ENCODE measurements at places on chromosomes 13 and 19. TPM values are rescaled to one million over a fixed set of nuclear protein-coding genes. Genes with fewer than 3 reads are reported as not detected.

The ZNF708 gene
- total RNA-seq = 4.2 TPM

The IFT88 gene
- total RNA-seq = 22.6 TPM

The OR7D2 gene
- total RNA-seq = not detected

The VSTM2B gene
- not detected for total RNA-seq

The CEACAM1 gene
- 2.2 TPM for total RNA-seq

The ICAM5 gene
- 0.53 TPM for total RNA-seq

The ATP8B3 gene
- 12.4 TPM for total RNA-seq

The LONP1 gene
- 153 TPM for total RNA-seq

The GPR18 gene
- not detected for total RNA-seq

The NFILZ gene
- total RNA-seq = not detected

The LRRC63 gene
- total RNA-seq = 0.29 TPM

The UPK1A gene
- total RNA-seq = 0.17 TPM

The C1QTNF9 gene
- total RNA-seq = not detected

The PRX gene
- total RNA-seq = 2.0 TPM

The ZNF284 gene
- 2.6 TPM for total RNA-seq

The WTIP gene
- total RNA-seq = 39.5 TPM

The COMP gene
- not detected for total RNA-seq

The NCCRP1 gene
- total RNA-seq = not detected

The MCF2L gene
- 12.4 TPM for total RNA-seq

The SMIM17 gene
- 2.0 TPM for total RNA-seq

The CIC gene
- 48.5 TPM for total RNA-seq

The VSIG10L gene
- 0.79 TPM for total RNA-seq

The SIGLEC11 gene
- total RNA-seq = not detected

The SBK2 gene
- total RNA-seq = not detected

The HRC gene
- not detected for total RNA-seq

The ZIC2 gene
- 5.5 TPM for total RNA-seq

The SLC5A5 gene
- total RNA-seq = not detected

The CD177 gene
- 0.78 TPM for total RNA-seq

The ZNF579 gene
- total RNA-seq = 16.6 TPM

The LRP3 gene
- total RNA-seq = 85.2 TPM

The TMTC4 gene
- 6.0 TPM for total RNA-seq

The REEP6 gene
- 4.3 TPM for total RNA-seq
